EH (cell line): ENCODE measurements at places on chromosomes 5 and 9.

DNA sequence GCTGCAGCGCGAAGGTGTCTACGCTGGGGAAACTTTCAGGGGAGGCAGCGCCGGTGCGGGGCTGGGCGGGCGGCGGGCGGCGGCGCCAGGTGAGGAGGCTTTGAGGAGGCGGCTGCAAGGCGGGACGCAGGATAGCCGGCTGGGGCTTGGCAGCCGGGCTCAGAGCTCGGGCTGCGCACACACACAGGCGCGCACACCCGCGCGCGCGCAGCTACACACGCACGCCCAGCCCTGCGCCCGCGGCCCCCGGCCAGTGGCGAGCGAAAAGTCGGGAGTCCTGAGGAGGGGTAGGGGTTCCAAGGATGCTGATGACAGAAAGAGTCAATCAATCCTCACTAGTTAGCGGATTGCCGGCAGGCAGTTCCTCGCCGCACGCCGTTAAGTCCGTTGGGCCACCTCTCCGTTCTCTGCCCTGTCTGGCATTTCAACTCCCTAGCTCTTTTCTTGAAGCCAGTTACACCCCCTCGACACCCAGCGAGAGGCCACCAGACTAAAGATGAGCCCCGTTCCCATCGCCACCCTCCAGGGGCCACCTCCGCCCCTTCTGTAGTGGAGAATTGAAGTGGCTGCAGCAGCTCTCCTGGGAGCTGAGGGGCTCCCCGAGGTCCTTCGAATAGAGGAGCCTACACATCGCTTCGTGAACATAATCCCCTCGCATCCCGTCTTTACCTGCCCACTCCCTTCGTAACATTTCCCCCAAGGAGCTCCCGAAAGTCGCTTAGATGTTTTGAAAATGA, 1640.3 kb upstream of the C9orf72 start:
- DNase-seq: no peak

DNA sequence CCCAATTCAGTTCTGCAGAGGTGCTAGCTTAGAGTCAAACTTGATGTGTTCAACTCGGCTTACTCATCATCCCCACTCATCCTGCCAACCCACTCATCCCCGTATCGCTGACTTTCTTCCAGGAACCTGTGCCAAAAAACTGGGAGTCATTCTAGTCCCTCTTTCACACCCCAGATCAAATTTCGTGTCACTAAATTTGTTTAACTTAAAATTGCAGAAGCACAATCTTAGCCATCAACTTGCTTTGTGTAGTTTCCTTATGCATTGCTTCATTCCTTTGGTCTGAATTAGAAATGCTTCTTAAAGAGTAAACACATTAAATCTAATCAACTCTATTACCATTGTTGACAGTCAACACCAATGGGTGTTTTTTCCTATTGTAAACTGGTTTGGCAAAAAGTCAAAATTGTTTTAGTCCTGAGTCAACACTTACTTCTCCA, 162.4 kb downstream of the TTC39B start:
- peak; percentile 21 for DNase-seq

GRCh38 chr5:151123897-151124751, 33.5 kb downstream of the ANXA6 start:
- peak; percentile 44 for DNase-seq

- DNase-seq: no peak
Measured at GRCh38 chr5:12246036-12246435, 341.8 kb upstream of the CTNND2 start.

DNA sequence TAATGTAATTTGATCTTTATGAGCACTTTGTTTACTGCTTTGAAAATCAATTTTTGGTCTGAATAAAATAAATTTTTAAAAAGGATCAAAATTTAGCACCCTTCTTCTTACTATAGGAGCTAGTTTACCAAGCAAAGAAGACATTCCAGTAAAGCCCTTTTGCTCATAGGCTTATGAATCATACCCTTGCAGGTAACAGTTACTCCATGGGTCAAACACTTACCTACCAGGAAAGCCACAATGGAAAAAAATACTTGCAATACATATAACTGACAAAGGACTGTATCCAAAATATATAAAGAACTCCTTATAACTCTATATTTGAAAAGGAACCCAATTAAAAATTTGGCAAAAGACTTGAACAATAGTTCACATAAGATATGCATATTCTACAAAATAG, 66.6 kb downstream of the SHOC1 start:
- DNase-seq: no peak

GRCh38 chr9:37336150-37336549, 86.3 kb upstream of the GRHPR start:
- DNase-seq: no peak

DNA sequence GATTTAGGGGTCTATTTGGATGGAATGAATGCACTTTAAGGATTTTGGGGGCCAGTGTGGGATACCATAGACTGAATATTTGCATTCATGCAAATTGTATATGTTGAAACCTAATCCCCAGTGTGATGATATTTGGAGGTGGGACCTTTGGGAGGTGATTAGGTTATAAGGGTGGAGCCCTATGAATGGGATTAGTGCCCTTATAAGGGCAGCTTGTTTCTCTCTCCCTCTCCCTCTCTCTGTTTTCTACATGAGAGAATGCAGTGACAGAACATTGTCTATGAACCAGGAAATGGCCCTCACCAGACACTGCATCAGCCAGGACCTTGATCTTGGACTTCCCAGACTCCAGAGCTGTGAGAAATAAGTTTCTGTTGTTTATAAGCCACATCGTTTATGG, 166.1 kb downstream of the MED10 start:
- no peak for DNase-seq

- peak; percentile 35 for DNase-seq
Measured at GRCh38 chr5:40569546-40570270, 110.0 kb upstream of the PTGER4 start.

DNA sequence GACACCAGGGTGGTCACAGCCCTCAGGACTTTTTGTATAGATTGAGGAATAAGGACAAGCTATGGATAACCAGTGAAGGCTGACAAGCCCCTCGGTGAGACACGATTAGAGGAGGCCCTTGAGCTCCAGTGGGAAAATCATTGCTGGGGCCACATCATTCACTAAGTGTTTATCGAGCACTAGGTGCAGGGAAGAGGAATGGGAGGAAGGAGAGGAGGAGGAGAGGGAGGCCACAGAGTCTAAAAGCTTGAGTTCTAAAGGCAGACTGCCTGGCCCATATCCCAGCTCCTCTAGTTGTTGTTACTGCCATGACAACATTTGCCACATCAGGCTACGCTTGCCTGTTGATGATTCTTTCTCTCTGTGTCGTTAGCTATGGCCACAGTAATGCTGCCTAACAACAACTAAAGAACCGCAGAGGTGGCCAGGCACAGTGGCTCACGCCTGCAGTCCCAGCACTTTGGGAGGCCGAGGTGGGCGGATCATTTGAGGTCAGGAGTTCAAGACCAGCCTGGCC, 37.6 kb downstream of the NKX2-5 start:
- DNase-seq: no peak

DNA sequence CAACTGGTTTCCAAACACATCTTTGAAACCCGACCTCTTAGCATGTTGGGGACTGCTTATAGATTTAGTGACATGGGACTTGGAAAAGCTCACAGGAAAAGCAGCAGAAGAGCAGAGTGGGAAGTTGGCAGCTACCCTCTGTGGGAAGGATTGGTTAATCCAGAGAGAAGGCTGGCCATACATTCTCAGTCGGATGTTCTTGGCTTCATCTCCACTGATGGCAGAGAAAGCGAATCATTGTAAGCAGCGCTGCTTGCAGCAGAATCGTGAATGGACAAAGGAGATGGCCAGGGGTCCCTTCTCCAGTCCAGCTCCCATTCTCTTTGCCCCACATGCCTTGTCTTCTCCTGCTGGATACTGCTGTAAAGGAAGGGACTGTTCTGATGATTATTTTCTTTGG, 62.7 kb downstream of the MEGF10 start:
- DNase-seq: no peak

DNA sequence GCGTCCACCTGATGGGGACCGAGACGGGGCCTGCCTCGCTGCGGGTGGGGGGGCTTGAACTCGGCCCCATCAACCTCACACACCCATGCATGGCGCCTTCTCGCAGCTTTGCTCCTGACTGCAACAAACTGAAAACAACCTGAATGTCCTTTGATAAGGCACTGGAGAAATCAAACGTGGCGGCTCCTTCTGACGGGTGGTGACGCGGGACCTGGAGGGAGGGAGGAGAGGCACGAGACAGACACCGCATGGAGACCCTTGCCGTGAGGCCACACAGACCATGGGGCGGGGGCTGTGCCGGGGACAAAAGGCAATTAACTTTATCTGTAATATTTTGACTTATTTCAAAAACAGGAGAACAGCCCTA, 48.6 kb downstream of the NACC2 start:
- DNase-seq: no peak

GRCh38 chr5:149807176-149807575, 77.1 kb downstream of the PPARGC1B start:
- DNase-seq: no peak

- no peak for DNase-seq
Measured at GRCh38 chr5:103271570-103272289, 13.2 kb downstream of the MACIR start.

DNA sequence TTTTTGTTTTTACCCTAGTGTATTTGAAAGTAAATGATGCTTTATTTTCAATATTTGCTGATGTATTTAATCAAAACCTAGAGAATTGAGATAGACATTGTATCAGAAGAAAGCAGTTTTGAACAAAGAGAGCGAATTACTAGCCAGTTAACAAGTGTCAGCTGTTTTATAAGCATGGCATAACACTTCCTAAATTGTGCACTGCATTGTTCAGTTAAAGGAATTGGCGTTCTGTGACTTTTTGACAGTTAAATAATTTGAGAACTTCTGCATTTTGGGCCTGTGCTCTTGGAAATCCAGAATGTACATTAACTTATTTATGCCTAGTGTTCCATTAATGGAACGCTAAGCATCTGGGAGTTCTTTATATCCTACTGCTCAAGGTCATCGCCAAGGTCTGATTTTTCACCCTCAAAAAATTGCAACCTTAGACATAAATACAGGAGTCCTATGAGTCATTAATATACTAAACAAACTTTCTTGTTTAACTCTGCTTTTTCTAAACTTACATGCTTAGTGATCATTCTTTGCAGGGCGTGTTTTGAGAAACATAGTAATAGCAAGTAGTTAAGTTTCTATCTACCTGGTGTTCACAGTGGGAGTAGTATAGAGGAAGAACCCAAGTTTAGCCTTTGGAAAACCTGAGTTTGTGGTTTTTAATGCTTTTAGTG, 31.1 kb downstream of the RASA1 start:
- no peak for DNase-seq

- no peak for DNase-seq
Measured at GRCh38 chr9:124616961-124617360, 109.8 kb upstream of the NR5A1 start.

DNA sequence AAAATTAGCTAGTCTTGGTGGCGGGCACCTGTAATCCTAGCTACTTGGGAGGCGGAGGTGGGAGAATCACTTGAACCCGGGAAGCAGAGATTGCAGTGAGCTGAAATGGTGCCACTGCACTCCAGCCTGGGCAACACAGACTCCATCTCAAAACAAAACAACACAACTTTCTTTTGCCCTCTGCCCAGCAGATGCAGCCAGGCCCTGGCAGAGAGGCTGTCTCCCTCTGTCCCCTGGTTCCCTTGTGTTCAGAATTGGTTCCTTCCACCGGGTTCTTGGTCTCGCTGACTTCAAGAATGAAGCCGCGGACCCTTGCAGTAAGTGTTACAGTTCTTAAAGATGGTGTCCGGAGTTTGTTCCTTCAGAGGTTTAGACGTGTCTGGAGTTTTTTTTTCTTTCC, 30.2 kb upstream of the CEP72 start:
- no peak for DNase-seq

GRCh38 chr9:130943221-130943620, 4.2 kb upstream of the FIBCD1 start:
- no peak for DNase-seq
